Thyroid gland (tissue), 4 donors: ENCODE measurements at places on chromosomes 1 and 21.

DNA sequence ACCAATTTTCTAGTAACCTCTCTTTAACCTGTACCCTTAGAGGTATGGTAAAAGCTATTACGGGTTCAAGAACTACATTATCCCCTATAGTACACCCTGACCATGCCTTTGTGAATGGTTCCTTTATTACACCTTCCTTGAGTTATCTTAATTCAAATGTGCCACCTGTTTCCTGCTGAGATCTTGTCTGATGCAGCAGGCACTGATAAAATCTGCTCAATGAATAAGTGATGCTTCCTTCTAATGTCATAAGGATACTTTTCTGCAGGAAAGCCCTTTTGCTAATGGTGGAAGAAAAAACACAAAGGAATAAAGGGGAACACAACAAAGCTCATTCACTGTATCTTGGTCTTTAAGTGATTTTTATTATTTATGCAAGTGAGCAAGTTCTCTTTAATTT, 25.8 kb downstream of the INTS7 start:
- DNase-seq = no peak

DNA sequence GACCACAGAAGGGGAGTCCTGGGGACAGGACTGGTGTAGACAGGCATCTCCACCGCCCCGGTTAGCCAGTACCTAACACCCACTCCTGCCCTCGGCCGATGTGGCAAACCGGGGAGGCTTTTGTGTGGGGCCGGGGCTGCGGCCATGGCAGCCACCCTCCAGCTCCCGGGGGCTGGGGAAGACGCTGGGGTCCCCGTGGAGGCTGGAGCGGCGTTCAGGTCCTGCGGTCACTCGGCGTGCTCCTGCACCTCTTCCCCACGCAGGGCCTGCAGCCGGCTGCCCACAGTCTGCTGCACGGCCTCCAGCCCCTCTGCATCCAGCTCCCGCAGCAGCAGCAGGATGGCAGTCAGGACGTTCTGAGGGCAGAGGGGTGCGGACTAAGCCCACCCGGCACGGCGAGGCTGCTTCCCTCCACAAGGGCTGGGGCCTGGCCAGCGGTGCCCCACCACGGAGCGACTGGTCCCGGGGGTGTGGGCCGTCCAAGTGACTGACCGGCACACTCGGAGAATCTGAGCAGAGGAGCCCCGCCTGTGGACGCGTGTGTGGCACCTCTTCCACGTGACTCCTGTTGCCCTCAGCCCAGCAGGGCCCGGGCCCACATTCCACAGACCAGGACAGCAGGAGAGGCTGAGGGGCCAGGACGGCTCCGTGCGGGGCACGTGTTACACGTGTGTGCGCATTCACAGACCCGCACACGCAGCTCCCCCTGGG, 9.1 kb downstream of the CFAP410 start:
- DNase-seq = no peak

DNA sequence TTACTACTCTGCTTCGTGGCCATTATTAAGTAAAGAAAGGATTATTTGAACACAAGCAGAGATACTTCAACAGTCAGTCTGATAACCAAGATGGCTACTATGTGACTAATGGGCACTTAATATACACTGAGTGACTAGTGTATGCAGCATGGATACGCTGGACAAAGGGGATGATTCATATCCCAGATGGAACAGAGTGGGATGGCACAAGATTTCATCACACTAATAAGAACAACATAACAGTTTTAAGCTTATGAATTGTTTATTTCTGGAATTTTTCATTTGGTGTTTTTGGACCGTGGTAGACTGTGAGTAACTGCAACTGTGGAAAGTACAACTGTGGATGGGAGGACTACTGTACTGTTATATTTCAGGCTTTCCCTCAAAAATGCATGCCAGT, 9.4 kb downstream of the ZCCHC17 start:
- DNase-seq = no peak

DNA sequence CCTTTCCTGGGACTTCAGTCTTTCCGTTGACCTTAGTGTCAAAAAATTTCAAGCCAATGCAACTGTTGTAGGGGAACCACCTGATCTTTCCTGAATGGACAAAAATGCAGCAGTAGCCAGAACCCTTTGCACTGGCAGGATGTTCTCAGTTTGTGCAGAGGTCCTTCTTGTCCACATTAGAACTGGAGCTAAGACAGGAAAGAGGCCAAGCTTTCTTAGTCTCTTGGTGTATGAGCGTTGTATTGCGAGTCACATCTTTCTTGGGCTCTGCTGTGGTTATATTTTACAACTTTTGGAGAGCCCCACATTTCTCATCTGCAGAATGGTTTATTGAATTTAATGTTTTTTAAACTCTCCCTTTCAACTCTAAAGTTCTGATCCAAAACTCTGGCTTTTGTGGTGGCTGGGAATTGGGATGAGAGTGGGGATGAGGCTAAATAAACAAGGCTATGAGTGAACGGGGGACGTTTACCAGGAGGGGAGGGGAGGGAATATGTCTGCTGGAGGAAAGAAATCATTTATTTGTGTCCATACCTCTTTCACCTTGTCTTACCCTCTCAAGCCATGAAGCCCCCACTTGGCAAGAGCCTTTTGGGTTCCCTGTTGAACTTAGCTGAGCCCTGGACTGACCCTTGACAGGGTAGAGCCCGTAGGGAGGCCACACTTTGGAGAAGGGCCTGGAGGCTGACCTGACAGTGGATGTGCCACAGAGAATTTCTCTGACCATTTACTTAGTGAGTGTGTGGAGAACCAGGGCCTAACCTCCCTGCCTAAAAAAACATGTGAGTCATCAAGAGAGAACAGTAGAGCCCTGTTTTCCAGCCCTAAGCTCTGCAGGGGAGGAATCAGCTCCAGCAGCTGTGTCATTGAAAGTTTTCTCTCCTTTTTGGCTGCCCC, 586 bp downstream of the CHI3L2 start:
- peak; percentile 57 for DNase-seq

DNA sequence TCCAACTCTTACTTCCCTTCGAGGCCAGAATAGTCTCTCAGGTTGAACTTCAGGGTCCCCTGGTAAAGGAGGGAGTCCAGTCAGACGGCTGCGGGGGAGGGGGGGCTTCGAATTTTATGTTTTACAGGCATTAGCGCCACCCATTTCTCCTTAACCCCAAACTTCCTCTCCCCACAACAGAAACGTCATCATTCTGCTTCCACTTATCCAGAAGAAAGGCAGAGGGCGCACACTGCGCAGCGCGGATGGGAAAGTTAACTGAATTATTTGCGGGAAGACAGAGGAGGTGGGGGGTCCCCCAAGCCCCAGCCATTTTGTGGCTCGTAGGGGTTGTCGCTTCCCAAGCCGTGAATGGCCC, 529 bp upstream of the PRMT2 start:
- no peak for DNase-seq

DNA sequence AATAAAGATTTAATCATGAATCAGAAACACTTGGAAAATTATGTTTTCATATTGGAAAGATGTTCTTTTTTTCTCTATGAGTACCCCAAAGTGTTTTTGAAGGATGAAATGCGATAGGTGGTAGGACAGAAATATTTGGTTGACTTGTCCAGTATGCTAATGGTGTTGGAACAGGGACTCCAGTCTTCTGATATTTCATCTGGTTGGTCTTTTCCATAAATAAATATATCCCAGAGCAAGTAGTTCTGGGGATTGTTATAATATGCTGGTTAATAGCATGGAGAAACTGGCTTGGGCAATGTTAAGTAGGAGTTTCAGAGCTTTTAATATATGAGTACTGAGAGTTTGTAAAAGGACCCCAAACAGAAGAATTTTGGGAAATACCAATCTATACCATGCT, 8.7 kb downstream of the PGM1 start:
- DNase-seq = no peak

DNA sequence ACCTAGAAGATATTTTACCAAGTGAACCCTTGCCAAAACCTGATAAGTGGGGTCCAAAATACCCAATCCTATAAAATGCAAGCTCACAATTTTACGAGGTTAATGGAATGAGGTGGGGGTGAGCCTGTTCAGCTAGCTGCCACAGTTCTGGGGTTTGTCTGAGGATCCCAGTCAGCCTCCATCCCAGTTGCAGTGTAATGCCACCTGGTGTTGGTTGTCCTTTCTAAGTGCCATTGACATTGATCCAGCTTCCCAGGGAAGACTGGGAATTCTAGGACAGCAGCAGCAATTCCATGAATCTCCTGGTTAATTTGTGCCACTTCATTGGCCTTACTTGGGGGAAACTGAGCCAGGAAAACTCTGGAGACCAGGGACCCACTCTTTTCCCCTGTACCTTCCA, 298.3 kb downstream of the RWDD3 start:
- no peak for DNase-seq

- DNase-seq = peak; percentile 96
These were observed 107.6 kb downstream of the ETS2 start for GRCh38 chr21:38913120-38913892.

DNA sequence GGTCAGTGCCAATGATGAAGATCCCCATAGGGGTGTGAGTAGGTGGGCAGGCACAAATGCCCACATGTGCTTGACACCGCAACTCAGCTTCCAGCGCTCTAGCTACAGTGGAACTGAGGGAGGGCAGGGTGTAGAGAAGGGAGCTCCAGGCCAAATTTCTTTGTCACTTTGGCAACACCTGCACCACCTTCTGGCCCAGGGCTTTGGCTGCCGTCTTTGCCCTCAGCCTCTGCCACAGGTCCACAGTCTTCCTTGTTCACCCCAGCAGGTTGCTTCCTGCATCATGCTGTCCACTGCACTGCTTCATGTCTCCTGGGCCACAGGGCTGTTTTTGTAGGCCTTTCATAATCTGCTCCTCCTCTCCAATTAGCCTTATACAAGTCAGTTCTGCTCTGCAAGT, 20.4 kb upstream of the FMOD start:
- DNase-seq = no peak

- DNase-seq = no peak
These were observed 234.9 kb downstream of the ZP4 start for GRCh38 chr1:237655778-237656177.

- no peak for DNase-seq
These were observed 66.9 kb downstream of the NFIA start for GRCh38 chr1:61149010-61149860.

GRCh38 chr1:26046246-26047095, 553 bp upstream of the SLC30A2 start:
- peak; percentile 41 for DNase-seq

- DNase-seq = no peak
These were observed 77.4 kb downstream of the HLX start for GRCh38 chr1:220956501-220957232.

GRCh38 chr1:192973988-192974387, 85.2 kb downstream of the UCHL5 start:
- no peak for DNase-seq

- DNase-seq = no peak
These were observed 17.2 kb upstream of the C2CD2 start for GRCh38 chr21:41970751-41971653.

DNA sequence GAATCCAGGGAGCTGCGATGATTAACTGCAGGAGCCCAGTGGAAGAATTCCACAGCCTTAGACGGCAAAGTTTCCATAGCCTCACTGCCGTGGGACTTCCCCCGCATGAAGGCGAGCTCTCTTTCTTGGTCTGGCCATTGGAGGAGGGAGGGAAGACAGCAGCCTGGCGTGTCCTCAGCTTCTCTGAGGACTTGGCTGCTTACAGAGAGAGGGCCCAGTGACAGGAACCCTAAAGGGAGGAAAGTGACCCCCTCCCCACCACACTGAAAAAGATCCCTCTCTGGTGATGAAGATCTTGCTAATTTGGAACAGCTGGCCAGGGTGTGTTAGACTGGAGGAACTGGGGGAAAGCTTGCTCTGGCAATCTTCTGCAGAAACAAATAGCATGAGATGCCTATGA, 41.0 kb downstream of the ATP2B4 start:
- DNase-seq = no peak

GRCh38 chr1:178538192-178538916, 25.4 kb downstream of the TEX35 start:
- no peak for DNase-seq

GRCh38 chr21:34670220-34670961, 1.6 kb downstream of the CLIC6 start:
- peak; percentile 27 for DNase-seq

- no peak for DNase-seq
These were observed 48.2 kb downstream of the NEK2 start for GRCh38 chr1:211627259-211627658.

- DNase-seq = no peak
These were observed 47.2 kb upstream of the PRMT6 start for GRCh38 chr1:107009281-107009680.

- no peak for DNase-seq
These were observed 688.1 kb downstream of the PLA2G4A start for GRCh38 chr1:187516874-187517273.

GRCh38 chr1:93255222-93256079, 74.9 kb downstream of the CCDC18 start:
- no peak for DNase-seq

DNA sequence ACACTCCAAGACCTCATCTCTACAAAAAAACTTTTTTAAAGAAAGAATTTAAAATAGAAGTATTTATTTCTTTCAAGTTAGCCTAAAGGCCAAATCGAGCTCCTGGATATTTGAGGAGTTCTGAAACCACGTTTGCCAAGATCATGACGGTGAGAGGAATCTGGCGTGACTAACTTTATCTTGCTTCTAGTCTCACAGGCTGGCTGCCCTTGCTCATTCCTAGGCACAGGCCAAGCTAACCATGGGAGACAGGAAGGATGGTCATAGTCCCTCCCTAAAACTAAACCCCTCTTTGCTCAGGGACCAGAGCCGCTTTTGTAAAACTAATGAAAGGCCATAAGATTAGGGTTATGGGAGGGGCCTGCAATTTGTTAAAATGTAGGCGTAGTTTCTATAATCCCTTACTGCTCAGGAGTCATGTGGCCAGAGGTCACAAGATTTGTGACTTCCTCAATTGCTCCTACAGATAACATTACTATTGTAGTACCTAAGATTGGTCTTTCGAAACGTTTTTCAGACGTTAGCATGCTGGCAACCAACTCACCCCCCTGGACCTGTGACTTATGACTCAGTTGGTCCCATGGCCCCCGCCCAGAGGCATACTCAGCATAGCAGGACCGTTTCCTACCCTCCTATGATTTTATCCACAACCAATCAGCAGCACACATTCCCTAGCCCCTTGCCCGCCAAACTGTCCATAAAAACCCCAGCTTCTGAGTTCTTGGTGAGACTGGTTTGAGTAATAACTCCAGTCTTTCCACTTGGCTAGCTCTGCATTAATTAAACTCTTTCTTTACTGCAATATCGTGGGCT, 425.0 kb downstream of the SMYD3 start:
- no peak for DNase-seq

DNA sequence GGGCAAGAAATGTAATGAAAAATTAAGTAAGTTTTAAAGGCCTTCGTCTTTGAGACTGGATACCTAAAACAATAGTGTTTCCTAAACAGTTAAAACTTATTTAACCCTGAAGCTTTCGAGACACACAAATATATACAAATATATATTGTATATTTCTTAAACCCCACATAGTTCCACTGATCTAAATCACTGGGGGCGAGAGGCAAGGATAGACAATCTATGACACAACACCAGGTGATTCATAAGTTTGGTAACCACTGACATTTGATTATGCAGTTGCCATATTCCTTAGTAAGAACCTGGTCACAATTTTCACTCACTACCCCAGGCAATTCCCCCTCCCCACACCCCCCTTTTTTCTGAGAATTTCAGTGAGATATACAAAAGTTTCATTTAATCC, 55.3 kb upstream of the BOLA1 start:
- DNase-seq = no peak
